EH (cell line): ENCODE measurements at places on chromosomes 13 and 19.

GRCh38 chr13:46182491-46182877 is 507 bp upstream of the LCP1 start:
- DNase-seq: no peak

DNA sequence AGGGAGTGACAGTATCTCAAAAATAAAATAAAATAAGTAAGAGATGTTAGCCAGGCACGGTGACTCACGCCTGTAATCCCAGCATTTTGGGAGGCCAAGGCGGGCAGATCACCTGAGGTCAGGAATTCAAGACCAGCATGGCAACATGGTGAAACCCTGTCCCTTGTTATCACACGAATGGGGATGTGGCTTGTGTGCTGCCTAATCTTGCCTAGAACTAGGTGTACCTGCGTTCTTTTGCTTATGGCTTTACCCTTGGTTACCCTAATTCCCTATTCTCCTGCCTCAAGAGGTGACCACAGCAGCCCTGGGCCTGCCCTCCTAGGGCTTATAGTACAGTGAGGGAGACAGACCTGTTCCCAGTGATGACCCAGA is 6.3 kb upstream of the PVR start:
- DNase-seq: no peak

- DNase-seq: no peak
Measured at GRCh38 chr13:73832128-73832588, 302.0 kb downstream of the KLF12 start.

DNA sequence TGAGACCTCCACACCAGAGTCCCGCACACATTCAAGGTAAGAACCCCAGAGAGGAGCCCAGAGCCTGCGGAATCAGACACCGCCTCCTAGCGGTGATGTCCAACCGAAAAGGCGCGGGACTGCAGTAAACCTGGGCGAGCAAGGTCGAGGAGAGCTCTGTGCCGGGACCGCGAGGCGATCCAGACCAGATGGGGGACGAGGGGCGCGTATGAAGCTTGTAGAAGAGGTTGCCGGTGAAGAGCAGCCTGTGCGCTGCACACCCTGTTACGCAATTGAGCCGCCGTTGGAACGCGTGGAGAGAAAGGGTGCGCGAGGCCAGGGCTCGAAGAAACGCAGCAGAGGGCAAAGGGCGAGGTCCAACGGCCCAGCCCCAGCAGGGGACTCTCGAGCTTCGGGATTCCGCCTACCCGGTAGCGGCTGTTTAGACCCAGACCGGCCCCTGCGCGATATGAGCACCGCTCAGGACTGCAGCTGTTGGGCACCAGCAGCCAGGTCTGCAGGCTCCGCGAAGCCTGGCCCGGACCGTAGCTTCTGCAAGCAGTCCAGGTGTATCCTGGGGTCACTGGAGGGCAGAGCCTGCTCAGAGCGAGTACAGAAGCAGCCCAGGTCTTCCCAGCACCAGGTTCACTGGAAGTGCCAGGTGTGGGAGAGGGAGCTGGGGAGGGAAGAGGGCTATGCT is 65.9 kb upstream of the ZNF599 start:
- peak; percentile 4 for DNase-seq

- DNase-seq: no peak
Measured at GRCh38 chr13:51035469-51035868, 75.6 kb downstream of the C13orf42 start.

- DNase-seq: no peak
Measured at GRCh38 chr19:57282011-57282643, 1.8 kb downstream of the ZNF460 start.

DNA sequence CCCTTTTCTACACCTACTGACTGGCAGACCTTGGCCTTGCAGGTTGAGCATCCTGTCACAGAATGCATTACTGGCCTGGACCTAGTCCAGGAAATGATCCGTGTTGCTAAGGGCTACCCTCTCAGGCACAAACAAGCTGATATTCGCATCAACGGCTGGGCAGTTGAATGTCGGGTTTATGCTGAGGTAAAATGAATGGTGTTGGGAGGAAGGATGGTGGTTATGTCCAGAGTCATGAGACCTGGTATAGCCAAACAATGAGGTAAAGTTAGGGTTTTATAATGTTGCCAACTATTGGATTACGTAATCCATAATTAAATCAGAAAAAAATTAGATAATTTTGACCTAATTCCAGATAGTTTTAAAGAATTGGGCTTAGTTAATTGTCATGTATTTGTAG is 212.5 kb downstream of the PCCA start:
- DNase-seq: no peak

DNA sequence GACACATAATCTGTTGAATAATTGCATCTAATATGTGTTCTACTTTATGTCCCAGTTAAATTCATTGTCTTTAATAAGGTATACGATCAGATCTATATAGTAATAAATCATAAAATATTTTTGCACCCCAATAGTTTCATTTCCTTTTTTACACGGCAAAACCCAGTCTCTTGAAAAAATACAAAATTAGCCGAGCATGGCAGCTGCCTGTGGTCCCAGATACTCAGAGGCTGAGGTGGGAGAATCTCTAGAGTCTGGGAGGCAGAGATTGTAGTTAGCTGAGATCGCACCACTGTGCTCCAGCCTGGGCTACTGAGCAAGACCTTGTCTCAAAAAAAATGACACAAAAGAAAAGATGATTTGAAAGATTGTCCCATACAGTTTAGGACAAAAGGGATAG is 52.3 kb upstream of the PARP4 start:
- no peak for DNase-seq

DNA sequence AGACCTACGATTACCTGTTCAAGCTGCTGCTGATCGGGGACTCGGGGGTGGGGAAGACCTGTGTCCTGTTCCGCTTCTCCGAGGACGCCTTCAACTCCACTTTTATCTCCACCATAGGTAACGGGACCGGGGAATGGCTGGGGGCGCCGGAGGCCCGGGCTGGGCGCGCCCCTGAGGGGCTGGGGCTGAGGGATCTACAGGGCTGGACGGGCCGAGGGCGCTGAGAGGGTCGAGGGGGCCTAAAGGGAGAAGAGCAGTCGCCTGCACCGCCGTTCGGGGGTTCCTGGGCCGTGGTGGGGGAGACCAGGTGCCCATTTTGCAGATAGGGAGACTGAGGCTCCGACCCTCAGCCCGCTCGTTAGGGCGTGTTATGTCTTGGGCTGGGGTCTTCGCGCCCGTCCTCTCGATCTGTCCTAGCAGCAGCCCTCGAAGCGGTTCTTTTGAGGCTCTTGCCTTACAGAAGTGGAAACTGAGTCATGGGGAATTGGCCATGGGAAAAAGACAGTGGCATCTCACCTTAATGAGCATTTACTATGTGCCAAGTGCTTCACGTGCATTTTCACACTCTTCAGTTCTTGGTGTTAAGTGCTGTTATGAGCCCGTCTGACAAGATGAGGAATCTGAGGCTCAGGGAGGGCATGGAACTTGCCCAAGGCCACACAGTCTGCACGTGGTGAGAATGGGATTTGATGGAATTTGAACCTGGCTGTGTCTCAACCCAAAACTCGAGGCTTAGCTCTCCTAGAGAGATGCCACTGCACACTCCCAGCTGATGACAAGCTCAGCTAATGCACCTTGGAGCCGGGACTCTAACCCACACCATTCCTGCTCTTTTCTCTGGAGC is 442 bp downstream of the RAB8A start:
- DNase-seq: no peak

DNA sequence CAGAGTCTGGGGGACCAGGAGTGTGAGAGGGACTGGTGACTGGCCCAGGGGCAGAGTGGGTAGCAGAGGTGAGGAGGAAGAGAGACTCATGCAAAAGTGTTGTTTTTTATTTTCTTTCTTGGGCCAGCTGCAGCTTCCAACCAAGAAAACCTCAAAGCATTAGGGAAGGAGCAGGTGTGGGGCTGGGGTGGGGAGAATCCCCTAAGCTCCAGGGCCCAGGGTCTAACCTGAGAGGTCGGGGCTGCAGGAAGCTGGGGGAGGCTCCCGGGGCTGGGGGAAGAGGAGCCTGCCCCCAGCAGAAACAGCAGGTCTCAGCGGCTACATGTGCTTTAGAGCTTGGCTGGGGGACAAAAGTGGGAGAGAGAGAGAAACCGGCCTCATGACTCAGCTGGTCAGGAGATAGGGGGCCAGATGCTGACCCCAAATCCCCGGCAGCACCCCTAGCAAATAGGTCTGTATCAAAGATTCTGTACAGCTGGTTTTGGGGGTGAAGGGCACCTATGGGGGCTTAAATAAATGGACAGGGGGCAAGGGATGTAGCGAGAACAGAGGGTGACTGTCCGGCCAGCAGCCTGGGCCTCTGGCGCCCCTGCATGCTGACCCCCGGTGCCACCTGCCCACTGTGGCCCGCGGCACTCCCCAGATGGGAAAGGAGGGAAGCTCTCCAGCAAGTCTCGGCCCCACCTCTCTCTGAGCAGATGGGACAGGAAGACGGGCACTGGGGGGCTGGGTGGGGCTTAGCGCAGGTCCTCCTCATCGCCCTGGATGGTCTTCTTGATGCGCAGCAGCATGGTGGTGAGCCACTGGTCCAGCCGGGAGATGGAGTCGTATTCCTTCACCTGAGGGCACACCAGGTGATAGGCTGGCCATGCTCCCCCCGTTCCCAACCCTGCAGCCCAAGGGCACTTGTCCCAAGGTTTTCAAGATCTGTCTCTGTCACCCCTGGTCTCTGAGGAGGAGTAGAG is 3.8 kb upstream of the KPTN start:
- no peak for DNase-seq

GRCh38 chr19:6800991-6801484 is 28.5 kb downstream of the VAV1 start:
- DNase-seq: peak; percentile 33

- DNase-seq: no peak
Measured at GRCh38 chr13:53272873-53273272, 244.3 kb downstream of the OLFM4 start.

- peak; percentile 94 for DNase-seq
Measured at GRCh38 chr19:44356383-44357111, at the start of gene ZNF112. Gene ZNF112 (minus strand): TSS chr19:44356680. CDS start chr19:44340539, 16,141 bp downstream.

DNA sequence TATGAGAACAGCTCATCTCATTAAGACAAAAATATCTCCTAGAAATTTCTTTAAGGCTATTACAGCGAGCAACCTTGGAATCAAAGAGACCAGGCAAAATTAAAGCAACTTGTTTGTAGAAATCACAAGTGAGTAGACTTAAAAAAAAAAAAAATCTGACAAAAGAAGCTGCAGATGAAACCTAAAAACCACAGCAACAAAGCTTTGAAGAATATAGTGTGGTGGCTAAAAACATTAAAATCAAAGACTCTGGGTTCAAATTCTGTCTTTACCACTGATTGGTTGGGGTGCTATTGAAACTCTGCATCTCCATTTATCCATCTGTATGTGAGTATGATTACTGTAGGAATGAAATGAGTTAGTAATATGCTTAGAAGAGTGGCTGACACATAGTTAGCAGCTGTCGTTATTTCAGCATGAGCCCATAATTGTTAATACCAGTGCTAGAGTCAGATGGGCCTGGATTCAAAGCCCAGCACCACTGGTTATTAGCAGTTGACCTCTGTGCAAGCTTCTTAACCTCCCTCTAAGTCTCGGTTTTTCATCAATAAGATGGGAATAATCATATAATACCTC is 157.6 kb downstream of the FOXO1 start:
- no peak for DNase-seq

DNA sequence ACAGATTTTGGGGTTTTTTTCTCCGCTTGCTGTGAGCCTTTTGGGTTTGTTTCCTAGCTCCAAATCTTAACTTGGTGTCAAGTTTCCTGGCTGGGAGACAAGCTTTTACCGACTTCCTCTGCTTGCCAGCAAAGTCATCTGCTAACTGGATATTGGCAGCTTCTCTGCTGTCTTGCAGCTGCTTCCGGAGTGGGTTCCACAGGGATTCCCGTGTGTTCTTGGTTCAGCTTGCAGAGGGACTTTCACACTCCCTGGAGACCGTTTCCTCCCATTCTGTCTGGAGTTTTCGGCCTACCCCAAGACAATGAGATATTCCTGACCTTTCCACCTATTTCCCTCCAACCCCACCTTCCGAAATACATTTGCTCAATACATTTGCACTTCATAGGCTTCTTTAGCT is 2.2 kb upstream of the COLGALT1 start:
- DNase-seq: peak; percentile 91

DNA sequence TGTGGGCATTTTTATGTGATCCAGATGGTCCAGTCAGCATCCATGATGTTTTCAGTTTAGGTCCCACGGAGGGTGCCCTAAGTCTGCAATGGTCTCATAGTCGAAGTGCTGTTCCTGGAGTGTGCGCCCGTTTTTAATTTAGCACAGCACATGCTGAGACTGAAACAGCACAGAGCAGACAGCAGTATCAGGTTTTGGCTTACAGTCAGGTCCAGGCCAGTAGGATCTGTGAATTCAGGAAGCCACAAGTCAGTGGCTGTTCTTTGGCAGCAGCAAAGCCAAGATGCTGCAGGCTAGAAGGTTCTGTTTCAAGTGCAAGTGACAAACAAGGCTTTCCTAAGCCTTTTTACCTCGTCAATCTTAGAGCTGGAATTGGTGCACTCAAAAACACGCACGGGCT is 18.3 kb downstream of the FBXO27 start:
- peak; percentile 17 for DNase-seq

DNA sequence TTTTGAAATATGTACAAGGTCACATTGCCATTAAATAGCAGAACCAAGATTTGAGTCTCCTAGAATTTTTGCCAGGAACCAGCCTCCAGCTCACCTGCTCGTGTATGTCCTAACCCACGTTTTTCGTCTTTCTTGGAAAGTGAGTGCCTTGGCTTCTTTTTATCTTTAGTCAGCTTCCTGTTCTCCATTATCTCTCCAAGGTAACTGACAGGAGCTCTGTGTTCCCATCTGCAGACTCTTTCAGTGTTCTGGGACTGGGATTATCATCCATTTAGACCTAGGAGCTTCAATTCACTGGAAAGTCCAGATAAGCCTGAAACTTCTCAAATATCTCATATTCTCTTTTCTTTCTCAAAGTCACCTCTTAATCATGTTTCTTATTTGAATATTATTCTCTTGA is 193.7 kb downstream of the ZIC5 start:
- DNase-seq: no peak
